ENCODE measurements at places on chromosomes 1 and 21.

GRCh38 chr1:70628973-70629372 is 217.9 kb downstream of the CTH start:
- DNase-seq: no peak

GRCh38 chr1:58844176-58844575 is 60.3 kb upstream of the JUN start:
- DNase-seq: no peak

DNA sequence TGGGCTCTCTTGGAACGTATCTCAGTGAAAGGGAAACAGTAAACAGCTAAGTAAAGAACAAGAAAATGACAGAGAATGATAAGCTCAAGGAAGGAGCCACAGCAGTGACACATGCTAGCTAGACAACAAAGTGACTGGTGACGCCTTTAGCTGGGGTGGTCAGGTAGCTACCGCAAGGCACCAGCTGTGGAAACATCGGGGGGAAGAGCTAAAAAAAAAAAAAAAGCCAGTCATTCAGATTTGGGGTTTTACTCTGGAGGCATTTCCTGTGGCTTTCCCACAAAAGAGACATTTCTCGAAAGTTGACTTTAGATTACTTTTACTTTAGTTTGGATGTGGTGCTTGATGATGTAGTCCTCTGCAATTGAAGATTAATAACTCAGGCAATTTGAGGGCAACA is 2.1 kb downstream of the FHAD1 start:
- no peak for DNase-seq

DNA sequence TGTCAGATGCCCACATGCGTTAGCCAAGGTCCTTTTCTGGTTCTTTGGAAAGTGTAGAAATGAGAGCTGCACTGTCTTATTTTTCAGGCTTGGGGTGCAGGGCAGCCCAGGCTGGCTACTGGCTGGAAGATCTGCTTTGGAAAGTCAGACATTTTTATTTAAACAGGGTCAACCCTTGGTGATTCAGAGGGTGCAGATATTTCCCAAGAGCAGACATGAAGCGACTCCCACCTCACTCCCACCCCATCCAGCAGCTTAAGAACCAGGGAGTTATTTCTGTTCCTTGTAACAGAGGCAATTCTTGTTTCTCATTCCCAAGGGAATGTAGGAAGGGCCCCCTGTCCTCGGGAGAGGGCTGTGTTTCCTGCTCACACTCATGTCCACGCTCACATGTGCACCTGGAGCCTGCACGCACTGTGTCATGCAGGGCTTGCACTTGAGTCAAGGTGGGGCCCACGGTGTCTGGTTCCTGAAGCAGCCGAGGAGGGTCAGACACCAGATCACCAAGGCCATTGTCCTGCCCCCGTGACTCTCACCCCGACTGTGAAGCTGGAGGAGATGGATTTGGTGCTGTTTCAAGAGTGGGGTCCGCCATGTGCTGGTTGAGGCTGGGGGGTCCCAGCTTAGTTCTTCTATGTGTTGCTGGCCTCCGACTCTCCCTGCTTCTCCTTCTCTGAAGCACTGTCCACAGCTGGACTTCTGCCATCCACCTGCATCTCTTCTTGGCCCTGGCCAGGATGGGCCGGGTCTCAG is 992 bp downstream of the S100A7A start:
- DNase-seq: no peak

GRCh38 chr1:236165238-236165981 is 23.1 kb downstream of the GPR137B start:
- no peak for DNase-seq

DNA sequence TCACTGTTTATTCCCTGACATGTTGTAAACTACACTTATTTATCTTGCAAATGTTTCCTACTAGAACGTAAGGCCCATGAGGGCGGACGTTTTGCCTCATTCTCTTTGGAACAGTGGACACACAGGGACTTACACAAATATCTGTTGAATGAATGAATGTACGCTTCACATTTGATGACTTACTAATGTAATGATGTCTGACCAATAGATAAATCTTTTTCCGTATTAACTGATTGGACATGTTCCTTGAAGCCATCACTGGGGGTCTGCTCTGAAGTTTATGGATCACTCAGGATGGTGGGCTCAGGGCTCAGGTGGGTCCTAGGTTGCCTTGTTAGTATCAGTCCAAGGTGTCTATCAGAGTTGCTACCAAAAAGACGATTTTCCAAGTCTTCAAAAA is 763.2 kb upstream of the TPTE start:
- DNase-seq: no peak

GRCh38 chr1:228809621-228810394 is 74.5 kb downstream of the RHOU start:
- DNase-seq: no peak

DNA sequence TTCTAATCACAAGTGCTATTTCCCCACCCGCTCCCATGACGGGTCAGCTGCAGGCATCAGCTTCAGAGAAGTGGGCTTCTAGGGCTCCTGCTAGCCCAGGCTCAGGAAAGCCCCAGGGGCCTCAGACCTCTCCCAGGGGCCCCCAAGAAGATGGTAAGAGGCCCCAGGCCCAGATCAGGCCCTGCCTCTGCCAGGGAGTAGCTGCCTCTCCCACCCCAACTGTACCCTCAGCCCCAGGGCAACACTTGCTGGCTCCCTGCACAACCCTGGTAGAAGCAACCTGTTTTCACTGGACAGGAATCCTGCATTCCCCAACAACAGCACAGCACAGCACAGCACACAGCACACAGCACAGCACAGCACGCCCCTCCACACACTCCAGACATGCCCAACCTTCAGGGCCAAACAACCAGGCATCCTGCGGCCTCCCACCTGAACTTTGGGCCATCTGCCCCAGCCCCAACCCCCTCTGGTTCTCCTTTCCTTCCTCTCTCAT is 6.5 kb downstream of the BLACAT1 start:
- DNase-seq: no peak

DNA sequence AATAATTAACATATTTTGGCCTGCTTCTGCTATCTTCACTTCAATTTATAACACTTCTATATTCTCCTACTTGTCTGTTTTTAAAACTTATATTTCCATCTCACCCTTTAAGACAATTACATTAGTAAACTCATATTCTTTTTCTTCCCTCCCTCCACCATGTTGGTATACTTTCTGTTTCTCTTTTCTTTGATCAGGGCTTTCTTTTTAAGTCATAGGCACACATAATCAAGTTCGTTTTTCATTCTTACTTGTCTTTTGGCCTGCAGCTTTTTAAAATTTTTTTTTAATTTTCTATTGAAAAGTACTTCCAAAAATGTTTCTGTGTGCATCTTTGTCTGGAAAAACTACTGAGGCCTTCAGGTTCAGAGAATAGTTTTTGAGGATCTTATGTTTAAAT is 2.3 kb downstream of the PYHIN1 start:
- DNase-seq: no peak

GRCh38 chr1:210129759-210130158 is 102.8 kb upstream of the SERTAD4 start:
- DNase-seq: no peak

DNA sequence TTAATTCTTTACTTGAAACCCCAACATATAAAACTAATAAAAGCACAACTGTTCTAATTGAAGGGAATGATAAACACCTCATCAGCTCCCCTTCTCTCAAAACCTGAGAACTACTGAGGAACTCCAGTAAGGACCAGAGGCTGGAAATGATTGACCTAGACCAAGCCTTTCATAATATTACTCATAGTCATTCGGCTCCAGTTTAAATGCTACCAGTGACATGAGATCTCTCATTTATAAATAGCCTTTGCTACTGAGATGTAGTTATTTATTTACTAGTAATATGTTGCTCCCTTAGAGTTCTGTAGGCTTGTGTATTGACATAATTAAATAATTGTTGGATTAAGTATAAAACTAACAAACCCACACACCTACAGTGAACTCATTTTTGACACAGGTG is 209.8 kb upstream of the PRMT6 start:
- DNase-seq: no peak

GRCh38 chr21:37861561-37861960 is 54.7 kb downstream of the KCNJ6 start:
- DNase-seq: no peak

DNA sequence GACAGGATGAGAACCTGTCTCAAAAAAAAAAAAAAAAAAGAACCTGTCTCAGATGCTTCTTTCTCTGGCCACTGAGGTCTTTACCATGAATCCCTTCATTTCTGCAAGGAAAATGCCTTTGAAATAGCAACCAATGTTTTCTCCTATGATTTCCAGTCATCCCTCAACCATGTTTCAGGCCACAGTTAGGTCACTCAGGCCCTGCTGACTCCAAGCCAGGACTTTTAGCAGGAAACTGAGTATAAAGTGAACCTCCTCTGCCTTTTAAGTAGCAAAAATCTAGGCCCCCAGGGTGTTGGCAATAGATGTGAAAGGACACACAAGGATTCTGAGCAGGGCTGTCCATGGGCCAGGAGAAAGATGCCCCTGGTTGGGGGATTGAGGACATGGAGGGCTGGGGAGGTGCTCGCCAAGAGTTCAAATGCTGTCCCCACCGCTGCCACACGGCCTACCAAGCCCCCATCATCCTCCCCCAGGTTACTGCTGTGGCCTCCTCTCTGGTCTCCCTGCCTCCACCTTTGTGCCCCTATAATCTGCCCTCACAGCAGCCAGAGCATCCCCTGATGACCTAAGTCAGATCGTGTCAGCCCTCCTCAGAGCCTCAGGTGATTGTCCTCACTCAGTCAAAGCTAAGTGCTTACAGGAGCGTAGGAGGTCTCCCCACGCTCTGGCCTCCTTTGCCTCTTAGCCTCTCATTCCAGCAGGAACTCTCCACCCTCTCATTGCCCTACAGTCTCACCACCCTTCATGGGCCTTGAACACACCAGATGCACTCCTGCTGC is 54.6 kb downstream of the MATN1 start:
- DNase-seq: no peak

GRCh38 chr1:16189003-16189402 is 23.4 kb downstream of the ARHGEF19 start:
- DNase-seq: no peak

GRCh38 chr1:203871114-203871880 is 9.9 kb downstream of the SNRPE start:
- peak; percentile 80 for DNase-seq

DNA sequence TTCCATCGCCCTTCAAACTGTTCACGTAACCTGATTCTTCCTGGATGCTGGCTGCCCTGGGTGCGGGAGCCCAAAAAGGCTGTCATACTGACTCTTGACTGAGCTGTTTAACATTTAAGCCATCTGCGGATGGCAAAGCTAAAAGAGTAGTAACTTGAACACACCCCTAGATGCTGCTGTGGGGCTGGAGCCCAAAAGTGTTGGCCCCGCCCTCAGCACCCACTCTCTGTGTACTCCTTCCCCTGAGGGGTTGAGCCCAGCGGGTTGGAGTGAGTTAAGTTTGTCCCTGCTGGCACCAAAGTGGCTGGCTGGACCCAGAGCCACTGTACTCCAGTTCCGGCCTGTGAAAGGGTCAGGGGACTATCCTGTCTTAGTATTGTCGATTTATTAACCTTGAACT is 640.6 kb downstream of the PTPRU start:
- no peak for DNase-seq

DNA sequence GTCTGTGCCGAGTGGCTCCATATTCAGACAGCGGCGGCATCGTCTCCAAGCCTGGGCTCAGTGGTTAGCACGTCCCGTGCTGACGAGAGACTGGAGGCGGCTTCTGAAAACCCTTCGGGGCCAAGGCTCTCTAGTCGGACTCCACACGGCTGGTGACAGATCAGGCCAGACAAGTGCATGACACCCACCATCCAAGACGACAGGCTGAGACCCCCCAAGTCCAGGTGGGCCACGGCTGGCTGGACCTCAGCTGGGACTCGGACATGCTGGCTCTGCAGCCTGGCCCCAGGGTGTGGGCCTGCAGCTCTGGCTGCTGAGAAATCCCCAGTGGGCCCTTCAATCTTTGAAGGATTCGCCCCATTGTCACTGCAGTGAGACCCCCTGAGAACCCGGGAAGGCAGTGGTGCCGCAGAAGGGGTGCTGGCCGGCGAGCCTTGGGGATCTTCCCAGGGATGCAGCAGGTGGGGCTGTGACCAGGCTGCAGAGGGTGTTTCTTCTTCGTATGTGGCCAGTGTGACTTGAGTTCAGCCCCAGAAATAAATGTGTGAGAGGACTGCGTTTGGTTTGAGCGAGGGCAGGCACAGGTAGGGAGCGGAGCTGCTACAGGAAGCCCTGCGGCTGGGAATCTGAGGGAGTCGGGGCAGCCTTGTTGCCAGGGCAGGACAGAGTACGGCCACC is 15.9 kb upstream of the SLC19A1 start:
- DNase-seq: no peak

DNA sequence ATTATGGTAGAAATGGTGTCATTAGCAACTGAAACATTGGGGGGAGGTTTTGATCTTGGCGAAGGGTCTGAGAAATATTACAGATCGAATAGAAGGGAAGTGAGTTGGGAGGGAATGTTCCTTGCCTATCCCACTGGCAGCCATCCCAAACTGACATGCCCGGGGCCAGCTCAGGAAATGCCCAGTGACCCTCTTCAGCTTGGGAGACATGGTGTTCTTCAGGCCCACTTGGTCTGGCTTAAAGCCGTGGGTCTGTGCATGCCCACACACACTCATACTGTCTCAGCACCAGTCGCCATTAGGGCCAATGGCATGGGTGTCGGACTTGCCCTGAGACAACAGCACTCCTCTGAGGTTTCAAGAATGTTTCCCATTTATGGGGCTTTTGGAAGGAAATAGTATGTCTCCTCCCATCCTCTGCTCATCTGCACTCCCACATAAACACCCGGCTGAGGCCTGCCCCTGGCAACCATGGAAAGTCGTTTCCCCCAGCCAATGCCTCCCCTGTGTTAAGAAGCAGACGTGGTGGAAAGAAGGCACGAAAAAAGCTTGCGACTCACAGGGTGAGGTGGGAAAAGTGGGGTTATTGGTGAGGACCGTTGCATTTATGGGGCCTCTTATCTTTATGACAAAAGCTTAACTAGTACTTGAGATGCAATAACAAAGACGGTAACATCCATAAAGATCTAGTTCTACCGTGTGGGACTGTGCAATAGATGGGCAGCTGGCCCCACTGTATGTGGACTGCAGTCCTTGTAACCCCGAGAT is 2.0 kb downstream of the RNF186 start:
- no peak for DNase-seq

GRCh38 chr1:214124281-214124805 is 136.6 kb downstream of the PROX1 start:
- no peak for DNase-seq

DNA sequence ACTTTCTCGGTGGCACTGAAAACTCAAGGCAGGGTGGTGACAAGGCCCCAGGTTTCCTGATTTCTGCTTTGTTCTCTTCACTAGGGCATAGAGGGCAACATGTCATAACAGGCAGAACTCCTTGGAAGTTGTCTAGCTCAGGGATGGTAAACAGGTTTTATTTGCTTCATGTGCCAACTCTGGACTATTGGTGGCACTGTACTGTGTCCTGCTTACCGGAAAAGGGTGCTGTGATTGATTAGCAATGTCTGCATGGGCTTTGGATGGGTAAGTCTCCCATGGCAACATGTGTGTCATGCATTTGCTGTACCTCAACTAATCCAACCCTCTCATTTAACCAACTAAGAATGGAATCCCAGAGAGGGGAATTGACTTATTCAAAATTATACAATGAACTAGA is 70.7 kb upstream of the USP24 start:
- no peak for DNase-seq
